ENCODE measurements at places on chromosomes 1 and 21. TPM values are rescaled to one million over a fixed set of nuclear protein-coding genes. Genes with fewer than 3 reads are reported as not detected.

The UBE2J2 gene
- 59.4 TPM for total RNA-seq

The S100A14 gene
- total RNA-seq: not detected

The LORICRIN gene
- not detected for total RNA-seq

The SLC37A1 gene
- total RNA-seq: 15.2 TPM

The KCNJ9 gene
- not detected for total RNA-seq

The ANGPTL1 gene
- not detected for total RNA-seq
